ENCODE measurements at places on chromosomes 1 and 21. TPM values are rescaled to one million over a fixed set of nuclear protein-coding genes. Genes with fewer than 3 reads are reported as not detected.

KLHDC8A gene
- total RNA-seq: 3.4 TPM

MASP2 gene
- 0.90 TPM for total RNA-seq

SLC50A1 gene
- total RNA-seq: 36.5 TPM

DNA sequence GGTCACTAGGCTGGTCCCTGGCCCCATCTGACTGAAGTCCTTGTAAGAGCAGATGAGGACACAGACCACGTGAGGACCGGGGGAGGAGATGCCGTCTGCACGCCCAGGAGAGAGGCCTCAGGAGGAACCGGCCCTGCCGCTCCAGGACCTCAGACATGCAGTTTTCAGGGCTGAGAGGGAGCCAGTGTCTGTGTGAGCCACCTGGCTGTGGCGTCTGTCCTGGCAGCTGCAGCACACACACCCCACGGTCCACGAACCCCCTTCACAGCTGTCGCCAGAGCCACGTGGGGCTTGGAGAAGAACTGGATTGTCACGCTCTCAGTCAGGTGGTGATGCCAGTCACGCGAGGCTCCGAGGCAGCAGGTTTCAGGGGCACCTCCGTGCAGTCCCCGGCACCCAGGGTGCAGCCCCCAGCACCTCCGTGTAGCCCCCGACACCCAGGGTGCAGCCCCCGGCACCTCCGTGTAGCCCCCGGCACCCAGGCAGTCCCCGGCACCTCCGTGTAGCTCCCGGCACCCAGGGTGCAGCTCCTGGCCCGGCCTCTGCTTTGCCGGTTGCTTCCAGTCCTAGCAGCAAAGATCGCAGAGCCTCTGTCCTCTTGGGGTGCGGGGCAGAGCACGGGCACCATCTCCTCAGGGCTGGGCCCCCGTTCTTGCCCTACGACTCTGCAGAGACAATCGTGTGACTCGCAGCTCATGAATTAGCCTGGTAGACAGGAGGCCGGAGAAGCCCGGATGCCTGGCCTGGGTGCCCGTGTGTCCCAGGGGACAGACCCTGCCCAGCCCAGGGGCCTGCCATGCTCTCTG lies 19.0 kb upstream of the SUMO3 start:
- no peaks in the 10 kb centered on the region for H3K4me1 ChIP-seq
- no peak overlapping the region for H3K27ac ChIP-seq
- DNase-seq: no peak
- no peak overlapping the region for H3K4me3 ChIP-seq

DNA sequence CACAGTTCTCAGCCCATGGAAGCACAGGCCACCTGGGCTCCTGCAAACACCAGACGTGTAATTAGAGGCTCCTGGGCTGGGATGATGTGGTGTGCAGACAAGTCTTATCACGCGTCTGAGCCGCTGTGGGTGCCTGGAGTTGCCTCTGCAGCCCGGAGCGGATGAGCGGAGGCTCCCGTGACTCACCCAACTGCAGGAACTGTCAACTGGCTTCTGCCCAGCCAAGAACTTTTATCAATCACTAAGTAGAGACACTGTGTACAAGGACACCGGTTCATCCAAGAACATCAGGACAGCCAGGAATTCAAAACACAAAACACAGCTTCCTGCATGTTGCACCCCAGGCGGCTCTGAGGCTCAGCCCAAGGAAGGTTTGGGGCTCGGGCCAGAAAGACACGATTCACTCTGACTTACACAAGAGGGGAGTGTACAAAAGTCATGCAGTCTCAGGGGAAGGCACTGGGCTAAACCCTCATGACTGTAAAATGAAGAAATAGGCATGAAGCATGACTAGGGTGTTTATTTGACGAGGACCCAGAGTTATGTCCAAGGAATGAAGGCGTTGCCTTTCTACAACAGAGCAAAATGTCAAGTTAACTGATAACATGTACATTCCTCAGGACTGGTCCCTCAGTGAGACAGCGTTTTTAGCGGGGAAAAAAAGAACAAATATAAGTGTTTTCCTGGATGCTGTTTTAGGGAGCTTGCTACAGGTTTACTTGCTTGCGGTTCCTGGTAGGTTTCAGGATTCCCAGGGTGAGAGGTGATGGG lies 21.1 kb downstream of the ERRFI1 start:
- peaks cover 19% of the 10 kb centered on the region for H3K4me1 ChIP-seq
- no peak overlapping the region for H3K4me3 ChIP-seq
- H3K27ac ChIP-seq: no peak overlapping the region
- 0 out of 2 replicates have a peak, but pooled peaks cover 7% of the 10 kb centered on the region for H3K36me3 ChIP-seq
- no peaks in the 10 kb centered on the region for H3K27me3 ChIP-seq

- H3K4me3 ChIP-seq: no peak overlapping the region
- H3K4me1 ChIP-seq: no peaks in the 10 kb centered on the region
- no peaks in the 10 kb centered on the region for H3K36me3 ChIP-seq
- H3K27ac ChIP-seq: no peak overlapping the region
- DNase-seq: no peak
Observed at GRCh38 chr21:46083791-46084561, 13.9 kb upstream of the COL6A2 start.

DNA sequence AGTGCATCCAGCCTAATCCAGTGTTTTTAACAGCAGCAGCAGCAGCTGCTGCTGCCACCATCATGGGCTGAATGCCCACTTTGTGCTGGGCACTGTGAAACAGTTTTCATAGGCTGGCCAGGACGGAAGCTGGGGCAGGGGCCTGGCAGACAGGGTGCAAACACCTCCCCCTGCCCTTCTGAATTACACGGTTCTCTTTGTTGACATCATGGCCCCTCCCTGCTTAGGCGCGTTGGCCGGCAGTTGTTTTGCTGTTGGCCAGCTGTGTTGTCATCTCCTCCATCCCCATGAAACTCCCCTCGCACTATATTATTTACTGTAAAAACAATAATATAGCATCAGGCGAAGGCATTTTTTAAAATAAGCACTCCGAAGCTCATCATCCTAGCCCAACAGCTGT lies 33.1 kb downstream of the PTPRU start:
- H3K4me1 ChIP-seq: peaks cover 6% of the 10 kb centered on the region
- H3K27ac ChIP-seq: no peak overlapping the region
- H3K27me3 ChIP-seq: no peaks in the 10 kb centered on the region
- no peak for DNase-seq
- H3K4me3 ChIP-seq: no peak overlapping the region
- no peaks in the 10 kb centered on the region for H3K36me3 ChIP-seq

DNA sequence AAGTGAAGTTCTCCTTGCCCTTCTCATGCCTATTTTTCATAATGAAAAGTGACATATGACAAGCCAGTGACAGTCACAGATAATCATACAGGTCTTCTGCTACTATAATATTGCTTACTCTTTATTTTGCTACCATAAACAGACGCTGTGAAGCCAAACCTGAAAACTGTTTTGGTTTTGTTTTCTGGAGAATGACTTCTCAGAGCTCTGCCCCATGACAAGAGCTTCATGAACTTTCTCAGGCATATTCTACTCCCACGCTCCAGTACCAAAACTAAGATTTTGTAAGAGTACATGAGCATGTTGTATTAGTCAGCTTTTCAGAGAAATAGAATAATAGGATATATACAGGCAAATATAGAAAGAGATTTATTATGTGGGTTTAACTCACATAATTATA lies 64.3 kb upstream of the VTCN1 start:
- peaks cover 5% of the 10 kb centered on the region for H3K36me3 ChIP-seq
- H3K4me3 ChIP-seq: no peak overlapping the region
- no peak overlapping the region for H3K27ac ChIP-seq
- no peak for DNase-seq
- no peaks in the 10 kb centered on the region for H3K27me3 ChIP-seq
- peaks cover 7% of the 10 kb centered on the region for H3K4me1 ChIP-seq
